ENCODE measurements at places on chromosomes 11 and 22. TPM values are rescaled to one million over a fixed set of nuclear protein-coding genes. Genes with fewer than 3 reads are reported as not detected.

DNA sequence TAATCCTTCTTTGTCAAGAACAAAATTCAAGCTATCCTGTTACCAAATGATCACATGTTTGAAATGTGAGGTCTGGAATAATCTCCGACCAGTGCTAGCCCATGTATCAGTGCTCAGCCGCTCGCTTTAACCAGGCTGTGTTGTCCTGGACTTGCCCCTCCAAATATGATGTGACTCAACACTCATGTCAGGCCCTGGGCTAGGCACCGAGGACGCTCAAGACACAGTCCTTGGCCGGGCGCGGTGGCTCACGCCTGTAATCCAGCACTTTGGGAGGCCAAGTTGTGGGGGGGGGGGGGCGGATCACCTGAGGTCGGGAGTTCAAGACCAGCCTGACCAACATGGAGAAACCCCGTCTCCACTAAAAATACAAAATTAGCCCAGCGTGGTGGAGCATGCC lies 54.1 kb upstream of the WNT7B start:
- DNase-seq = no peak

DNA sequence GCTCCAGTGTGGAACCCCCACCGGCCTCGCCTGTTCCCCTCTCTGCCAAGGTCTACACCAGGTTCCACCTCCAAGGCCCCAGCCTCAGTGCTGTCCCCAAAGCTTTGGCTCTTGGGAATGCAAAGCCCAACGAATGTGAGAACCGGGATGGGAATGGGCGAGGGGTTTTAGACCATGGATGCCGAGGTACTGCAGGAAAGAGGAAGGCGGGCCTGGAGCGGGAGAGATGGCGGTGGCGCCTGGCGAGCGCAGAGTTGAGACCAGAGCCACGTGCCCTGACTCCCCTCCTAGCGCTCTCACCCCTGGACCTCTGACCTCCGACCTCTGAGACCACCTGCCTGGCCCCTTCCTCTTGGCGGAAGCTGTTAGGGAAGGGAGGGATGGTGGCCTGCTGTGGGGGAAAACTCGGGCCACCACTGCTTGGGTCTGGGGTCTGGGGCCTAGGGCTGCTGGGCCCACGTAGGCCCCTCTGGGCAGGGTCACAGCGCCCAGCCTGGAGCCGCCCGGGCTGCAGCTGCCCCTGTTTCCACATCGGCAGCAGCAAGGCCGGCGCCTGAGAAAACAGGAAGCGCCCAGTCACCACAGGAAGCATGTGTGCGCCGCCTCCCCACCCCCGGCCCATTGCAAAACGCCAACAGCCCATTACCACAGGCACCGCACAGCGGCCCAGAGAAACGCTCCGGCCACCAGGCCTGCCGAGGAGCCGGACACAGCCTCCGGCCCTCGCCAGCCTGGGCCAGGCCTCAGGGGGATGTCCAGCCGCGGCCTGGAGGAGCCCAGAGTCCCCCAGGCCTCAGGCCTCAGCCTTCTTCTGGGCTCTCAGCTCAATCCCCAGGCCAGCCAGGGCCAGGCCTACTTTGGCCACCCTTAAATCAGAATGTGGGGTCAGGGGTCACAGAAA lies 13.8 kb upstream of the SLC39A13 start:
- DNase-seq = no peak

The ANGPTL5 gene
- total RNA-seq = not detected

The RFPL2 gene
- not detected for total RNA-seq

Data from H4 (cell line).